ENCODE measurements at places on chromosomes 7 and 10. TPM values are rescaled to one million over a fixed set of nuclear protein-coding genes. Genes with fewer than 3 reads are reported as not detected.

DNA sequence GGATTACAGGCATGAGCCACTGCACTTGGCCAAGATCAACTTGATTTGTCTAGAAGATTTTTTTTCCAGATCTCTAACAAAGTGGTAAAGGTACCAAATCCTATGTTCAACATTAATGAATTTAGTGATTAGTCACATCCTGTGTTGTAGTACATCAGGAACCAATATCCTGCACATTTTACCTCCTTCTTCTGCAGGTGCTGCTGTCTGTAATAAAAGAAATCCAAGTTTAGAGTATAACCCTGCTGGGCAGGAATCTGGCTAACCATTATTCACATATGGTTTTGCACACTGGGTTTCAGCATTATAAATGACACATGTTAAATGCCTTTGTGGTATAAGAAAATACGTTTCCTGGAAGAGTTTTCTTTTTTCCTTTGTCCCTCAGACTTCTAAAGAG lies 10.8 kb downstream of the PARD3 start:
- DNase-seq = no peak
- H3K4me3 ChIP-seq = no peak overlapping the region
- H3K36me3 ChIP-seq = no peaks in the 10 kb centered on the region
- H3K27me3 ChIP-seq = no peaks in the 10 kb centered on the region

The KCNMA1 gene
- total RNA-seq = 1.8 TPM

DNA sequence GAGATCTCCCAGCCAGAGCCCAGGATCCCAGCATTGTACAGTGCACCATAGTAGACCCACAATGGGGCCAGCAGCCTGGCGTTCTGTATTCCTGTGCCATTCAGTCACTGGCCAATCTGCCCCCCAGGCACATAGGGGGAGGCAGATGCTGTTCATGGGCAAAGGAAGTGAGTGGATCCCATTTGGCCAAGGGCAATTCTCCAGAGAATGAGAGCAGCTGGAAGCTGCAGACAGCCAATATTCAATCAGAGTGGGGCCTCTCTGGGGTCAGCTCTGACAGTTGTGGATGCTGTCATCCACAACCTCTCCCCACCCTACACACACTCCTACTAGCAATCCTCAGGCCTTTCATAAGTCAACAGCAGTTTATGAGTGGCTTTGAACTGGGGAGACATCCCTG lies 17.5 kb downstream of the STEAP1B start:
- H3K4me3 ChIP-seq = no peak overlapping the region
- no peaks in the 10 kb centered on the region for H3K36me3 ChIP-seq
- no peak overlapping the region for H3K27ac ChIP-seq
- no peak for DNase-seq
- H3K27me3 ChIP-seq = no peaks in the 10 kb centered on the region
- no peaks in the 10 kb centered on the region for H3K4me1 ChIP-seq

- H3K4me1 ChIP-seq = peaks cover 76% of the 10 kb centered on the region
- H3K27ac ChIP-seq = no peak overlapping the region
- H3K27me3 ChIP-seq = no peaks in the 10 kb centered on the region
- no peak overlapping the region for H3K4me3 ChIP-seq
Observed at GRCh38 chr10:20956843-20957242, 59.7 kb upstream of the NEBL start.

GRCh38 chr7:130363026-130363847 lies 17.1 kb upstream of the CPA1 start:
- no peaks in the 10 kb centered on the region for H3K36me3 ChIP-seq
- DNase-seq = no peak
- H3K4me3 ChIP-seq = no peak overlapping the region
- no peaks in the 10 kb centered on the region for H3K27me3 ChIP-seq

GRCh38 chr10:1244493-1244892 lies 188.3 kb downstream of the WDR37 start:
- H3K36me3 ChIP-seq = no peaks in the 10 kb centered on the region
- no peak overlapping the region for H3K27ac ChIP-seq

Data from cardiac muscle cell (in vitro differentiated cells and primary cell).